KBM-7 (cell line): ENCODE measurements at places on chromosomes 16 and 17.

DNA sequence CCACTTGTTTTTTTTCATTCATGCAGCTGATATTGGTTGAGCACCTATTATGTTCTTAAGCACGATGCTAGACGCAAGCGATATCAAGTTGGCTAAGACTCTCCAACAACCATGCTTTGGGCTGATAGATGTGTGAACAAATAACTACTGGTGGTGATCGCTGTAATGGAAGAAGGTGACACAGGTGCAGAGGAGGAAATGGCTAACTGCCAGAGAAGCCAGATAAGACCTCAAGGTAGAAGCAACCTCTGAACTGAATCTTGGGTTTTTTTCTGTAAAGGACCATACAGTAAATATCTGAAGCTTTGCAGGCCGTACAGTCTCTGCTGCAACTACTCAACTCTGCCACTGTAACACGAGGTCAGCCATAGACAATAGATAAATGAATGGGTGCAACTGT is 97.9 kb downstream of the C17orf67 start:
- no peak for DNase-seq

GRCh38 chr16:67936880-67937605 is 393 bp upstream of the PSMB10 start:
- peak; percentile 89 for DNase-seq

- DNase-seq: no peak
Observed at GRCh38 chr17:67759355-67760171, 41.8 kb downstream of the NOL11 start.

DNA sequence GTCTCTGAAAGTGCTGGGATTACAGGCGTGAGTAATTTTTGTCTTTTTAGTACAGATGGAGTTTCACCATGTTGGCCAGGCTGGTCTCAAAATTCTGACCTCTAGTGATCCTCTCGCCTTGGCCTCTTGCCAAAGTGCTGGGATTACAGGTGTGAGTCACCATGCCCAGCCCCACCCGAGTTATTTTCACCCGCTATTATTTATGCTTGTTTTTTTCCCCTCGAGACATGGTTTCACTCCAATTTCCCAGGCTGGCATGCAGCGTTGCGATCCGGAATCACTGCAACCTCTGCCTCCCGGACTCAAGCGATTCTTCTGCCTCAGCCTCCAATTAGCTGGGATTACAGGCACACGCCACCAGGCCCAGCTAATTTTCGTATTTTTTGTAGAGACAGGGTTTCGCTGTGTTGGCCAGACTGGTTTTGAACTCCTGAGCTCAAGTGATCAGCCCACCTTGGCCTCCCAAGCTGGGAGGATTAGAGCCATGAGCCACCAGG is 9.2 kb downstream of the RPL23 start:
- DNase-seq: no peak
